NCI-H1436 (cell line): ENCODE measurements at places on chromosomes 6 and 20.

DNA sequence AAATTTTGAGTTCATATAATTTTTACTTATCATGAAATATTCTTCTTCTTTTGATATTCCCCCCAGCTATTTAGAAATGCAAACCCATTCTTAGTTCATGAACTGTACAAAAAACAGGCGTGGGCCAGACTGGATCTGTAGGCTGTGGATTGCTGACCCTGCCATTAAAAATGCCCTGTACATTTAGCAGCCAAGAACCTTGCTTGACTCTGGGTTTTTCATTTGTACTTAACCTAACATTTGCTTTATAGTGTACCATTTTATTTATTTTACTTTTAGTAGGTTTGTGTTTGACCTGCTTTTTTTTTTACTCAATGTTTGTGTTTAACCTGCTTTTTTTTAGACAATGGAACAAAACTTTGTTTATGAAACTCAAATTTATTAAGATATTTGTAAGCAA is 14.9 kb downstream of the CD109 start:
- no peak for DNase-seq

- no peak for DNase-seq
These were observed 76.9 kb upstream of the SIRPA start for GRCh38 chr20:1818247-1818840.

DNA sequence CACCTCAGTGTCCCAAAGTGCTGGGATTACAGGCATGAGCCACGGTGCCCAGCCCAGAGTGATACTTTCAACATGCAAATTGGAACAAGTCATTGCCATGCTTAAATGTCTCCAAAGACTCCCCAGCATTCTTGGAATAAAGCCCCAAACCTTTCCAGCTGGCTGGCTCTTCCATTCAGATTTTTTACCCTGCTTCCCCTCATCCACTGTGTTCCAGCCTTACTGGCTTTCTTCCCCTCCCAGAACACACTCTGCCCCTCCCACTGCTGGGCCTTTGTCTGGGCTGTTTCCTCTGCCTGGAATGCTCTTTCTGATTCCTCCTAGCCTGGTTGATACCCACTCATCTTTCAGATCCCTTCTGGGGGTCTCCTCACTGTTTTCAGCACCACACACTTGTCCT is 40.1 kb upstream of the NNAT start:
- no peak for DNase-seq

GRCh38 chr6:82088978-82089771 is 158.4 kb downstream of the IBTK start:
- no peak for DNase-seq

- no peak for DNase-seq
These were observed 30.3 kb downstream of the STK38 start for GRCh38 chr6:36516988-36517387.

GRCh38 chr6:90103056-90103800 is 193.4 kb downstream of the BACH2 start:
- peak; percentile 8 for DNase-seq

GRCh38 chr6:67870321-67870720 is 764.8 kb upstream of the ADGRB3 start:
- DNase-seq: no peak

- DNase-seq: no peak
These were observed 329.1 kb downstream of the PLCB1 start for GRCh38 chr20:8461186-8461585.
